AG09319 (cell line): ENCODE measurements at places on chromosomes 6 and 20.

GRCh38 chr6:45699663-45700062, 316.0 kb downstream of the CLIC5 start:
- no peak for DNase-seq

GRCh38 chr6:16292942-16293341, 54.6 kb downstream of the GMPR start:
- DNase-seq: no peak

GRCh38 chr6:12386816-12387215, 96.7 kb downstream of the EDN1 start:
- no peak for DNase-seq

DNA sequence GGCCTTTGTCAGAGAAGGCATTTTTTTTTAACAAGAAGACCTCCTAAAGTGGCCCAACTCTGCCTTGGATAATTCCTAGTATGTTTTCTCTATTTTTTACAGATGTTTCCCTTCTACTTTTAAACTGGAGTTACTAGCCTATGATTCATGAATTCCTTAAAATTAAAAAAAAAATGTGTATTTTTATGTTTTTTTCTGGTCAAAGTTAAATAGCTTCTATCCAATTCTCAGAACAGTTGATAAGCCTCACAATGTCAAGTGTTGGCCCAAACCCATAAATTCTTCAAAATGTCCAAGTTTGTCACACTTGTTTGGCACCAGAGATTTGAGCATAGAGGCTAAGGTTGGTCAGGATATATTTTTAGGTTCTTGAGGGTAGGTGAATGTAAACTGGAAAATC, 64.0 kb downstream of the JAG1 start:
- no peak for DNase-seq

DNA sequence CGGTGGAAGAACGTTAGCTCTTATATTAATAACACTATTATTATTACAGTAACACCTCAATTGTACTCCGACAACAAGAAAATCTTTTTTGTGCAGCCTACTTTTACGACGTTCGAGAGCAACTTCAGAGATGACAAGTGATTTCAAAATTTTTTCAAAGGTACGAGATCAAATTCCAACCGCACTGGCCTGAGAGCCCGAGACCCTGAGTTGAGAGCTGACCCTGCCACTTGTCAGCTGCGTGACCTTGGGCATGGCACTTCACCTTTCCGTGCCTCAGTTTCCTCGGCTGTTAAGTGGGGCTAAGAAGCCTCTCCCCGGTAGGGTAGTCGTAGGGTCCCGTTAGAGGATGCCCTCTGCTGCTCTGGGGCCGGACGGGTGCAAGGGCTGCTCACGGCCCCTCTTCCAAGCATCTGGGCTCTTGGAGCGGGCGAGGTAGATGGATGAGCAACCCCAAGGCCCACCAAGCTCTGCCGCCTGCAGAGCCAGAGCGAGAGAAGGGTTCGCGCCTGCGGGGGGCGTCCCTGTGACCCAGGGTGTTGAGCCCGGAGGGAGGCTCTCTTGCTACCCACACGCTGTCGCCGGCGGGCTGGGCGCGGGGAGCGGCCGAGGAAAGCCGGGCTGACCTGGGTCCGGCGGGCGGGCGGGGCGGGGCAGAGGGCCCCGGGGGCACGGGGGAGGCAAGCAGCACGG, 510 bp downstream of the NDRG3 start:
- DNase-seq: no peak

- DNase-seq: no peak
Observed at GRCh38 chr20:22070610-22071058, 365.2 kb downstream of the PAX1 start.

DNA sequence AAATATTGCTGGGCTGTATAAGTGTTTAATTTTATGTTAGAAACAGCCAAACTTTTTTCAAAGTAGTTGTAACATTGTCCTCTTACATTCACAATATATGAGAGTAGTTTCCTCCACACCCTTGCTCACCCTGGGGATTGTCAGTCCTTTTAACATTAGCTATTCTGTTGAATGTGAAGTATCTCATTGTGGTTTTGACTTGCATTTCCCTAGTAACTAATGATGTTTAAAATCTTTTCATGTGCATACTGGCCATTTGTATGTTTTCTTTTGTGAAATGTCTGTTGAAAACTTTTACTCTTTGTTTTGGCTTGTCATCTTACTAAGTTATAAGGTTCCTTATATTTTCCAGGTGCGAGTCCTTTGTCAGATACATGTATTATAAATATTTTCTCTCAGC, 32.9 kb downstream of the TRIM38 start:
- DNase-seq: no peak

DNA sequence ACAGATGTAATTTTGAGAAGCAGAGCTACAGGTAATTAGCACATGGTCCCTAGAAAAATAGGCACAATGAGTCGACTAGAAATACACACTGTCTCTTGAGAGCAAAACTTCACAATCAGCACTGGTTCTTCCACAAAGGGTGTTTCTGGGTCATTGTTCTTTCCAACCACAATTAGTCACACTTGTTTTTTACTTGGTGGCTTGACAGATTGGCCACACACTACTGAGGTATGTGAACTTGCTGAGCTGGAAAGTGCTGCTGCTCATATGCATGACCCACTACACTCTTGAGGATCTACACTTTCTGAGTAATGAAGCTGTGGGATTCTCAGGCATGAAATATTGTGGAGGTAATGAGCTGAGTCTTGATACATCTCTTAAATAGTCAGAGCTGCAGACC, 347.7 kb downstream of the BCKDHB start:
- DNase-seq: peak; percentile 68

GRCh38 chr6:120129228-120129627, 779.7 kb upstream of the MAN1A1 start:
- DNase-seq: no peak

GRCh38 chr20:45926731-45927070, 7.8 kb upstream of the PCIF1 start:
- no peak for DNase-seq

DNA sequence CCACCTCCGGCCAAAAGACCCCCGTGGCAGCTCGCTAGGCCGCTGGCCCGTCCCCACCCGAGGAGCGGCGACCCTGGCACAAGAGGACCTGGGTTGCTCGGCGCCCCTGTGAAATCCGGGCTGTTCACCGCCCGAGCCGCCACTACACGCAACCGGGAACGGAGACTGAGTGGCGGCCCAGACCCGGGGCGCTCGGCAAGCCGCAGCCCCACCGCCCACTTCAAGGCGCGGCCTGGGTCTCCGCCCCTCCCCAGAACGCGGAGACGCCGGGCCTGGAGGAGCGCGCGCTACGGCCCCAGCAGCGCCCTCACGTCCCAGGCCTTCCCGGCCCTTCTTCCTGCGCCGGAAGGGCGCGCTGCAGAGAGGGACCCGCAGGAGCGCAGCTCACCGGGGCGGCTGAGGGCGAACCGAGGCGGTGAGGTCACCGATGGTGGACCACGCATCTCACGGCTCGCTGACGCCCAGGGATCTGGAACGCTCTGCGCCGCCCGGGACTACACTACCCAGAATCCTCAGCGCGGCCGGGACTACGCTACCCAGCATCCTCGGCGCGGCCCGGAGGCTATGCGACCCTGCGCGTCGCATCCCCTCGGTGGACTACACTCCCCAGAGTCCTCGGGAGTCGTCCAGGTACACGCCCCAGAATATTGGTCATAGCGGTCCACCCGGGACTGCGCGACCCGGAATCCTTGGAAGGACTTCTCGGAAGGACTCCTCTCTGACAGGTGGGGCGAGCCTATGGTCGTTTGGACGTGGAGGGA, at the start of gene ZNF337:
ZNF337 (minus strand) TSS at position 483 of the 761 bp plus-strand sequence. CDS start 10,436 bp downstream, outside the sequence.
- peak; percentile 74 for DNase-seq

DNA sequence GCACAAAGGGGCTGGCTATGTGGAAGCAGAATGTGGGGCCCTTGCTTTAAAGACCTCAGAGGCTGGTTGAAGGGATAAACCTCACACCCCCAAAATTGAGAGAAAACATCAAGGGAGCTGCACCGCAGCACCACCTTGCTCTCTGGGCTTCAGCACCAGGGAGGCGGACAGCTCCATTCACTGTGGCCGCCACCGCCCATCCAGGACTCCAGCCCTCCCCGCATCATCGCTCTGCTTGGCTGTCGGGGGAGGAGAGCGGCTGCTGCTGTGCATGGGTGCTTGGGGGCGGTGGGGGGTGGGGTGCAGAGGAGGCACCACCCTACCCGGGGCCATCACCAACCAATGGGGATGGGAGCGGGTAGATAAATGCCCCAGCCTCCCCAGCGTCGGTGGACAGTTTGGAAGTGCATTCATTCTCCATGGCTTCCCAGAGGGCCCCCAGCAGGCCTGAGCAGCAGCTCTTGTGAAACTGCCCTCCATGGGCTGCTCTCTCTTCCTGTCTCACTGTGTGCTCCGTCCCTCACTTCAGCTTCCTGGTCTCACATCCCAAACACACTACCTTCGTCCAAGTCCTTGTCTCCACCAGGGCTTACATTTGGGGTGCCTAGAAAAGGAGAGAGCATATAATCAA, 75.7 kb upstream of the BHLHE23 start:
- DNase-seq: no peak

GRCh38 chr6:49633541-49633940, 3.1 kb downstream of the RHAG start:
- no peak for DNase-seq

GRCh38 chr6:113292646-113293422, 564.3 kb upstream of the MARCKS start:
- no peak for DNase-seq

- DNase-seq: no peak
Observed at GRCh38 chr20:38751360-38751976, 3.2 kb downstream of the ACTR5 start.

GRCh38 chr6:147615659-147616456, 107.4 kb downstream of the SAMD5 start:
- no peak for DNase-seq

DNA sequence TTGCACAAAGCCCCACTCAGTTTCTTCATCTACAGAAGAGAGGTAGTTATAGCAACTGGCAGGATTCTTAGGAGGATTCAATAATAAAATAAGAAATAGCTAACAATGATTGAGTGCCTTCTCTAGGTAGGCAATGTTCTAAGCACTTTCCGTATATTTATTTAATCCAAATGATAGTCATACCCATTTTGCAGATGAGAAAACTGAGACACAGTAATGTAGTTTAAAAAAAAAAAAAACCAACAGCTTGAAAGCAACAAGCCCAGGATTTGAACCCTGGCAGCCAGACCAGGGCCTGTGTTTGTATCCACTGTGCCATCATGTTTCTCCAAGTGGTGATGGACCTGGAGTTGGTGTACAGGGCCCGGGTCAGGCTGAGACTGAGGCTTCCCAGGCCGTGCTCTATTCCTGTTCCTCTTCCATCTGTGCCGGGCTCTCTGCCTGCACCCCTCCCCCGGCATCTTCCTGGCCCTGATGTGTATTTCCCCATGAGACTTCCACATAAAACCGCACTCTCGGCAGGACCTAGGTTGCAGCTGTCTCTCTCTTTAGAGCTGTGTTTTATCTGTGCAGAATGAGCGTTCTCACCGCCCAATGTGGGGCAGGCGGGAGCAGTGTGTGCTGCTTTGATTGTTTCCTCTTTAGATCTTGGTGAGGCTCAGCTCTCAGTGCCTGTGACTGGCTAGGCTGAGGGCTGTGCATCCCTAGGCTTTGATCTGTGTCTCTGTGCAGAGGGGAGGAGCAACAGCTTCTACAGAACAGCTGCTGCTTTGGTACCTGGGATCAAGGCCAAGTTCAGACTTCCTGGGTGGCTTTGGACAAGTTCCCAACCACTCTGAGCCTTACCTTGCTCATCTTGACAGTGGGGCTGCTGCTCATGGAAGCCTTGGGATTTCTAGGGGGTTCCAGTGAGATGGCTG, 49.5 kb downstream of the TOX2 start:
- no peak for DNase-seq

DNA sequence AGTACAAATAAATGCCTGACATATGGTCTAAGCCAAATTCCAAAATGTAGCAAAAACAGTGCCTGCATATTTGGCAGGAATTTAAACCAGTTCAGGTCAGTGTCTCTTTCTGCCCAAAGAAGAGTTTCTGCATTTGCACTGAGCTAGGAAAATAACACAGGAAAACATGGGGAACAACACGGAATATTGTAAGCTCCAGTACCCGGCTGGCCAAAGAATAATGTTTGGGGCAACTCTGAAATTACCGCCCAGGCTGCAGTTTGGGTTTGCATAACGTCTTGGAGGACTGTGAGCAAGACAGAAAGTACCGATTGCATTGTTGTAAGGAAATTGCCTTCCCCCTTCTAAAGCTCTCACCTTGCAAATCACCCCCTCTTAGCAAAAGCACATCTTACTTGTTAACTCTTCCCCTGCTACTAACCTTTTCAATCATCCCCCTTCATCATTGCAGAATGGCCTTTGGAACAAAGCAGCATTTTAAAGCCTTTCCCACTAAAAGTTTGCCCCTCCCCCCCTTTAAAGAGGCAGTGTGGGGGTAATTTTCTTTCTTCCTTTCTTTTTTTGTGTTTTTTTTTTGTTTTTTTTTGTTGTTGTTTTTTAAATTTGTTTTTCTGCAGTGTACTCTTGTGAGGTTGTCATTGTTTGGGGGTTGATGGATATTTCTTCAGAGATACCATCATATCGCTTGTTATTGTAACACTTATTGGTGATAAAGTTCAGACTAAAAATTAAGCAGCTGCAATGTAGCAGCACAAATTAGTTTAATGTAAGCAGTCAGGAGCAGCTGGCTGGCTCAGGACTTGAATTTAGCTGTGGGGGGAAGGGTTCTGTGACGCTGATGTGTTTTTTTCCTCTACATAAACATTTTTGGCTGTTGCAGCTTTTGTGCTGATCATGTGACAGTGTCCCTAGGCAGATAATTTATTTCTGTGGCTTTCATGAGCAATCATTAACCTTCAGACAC, 100.0 kb upstream of the CITED2 start:
- no peak for DNase-seq

DNA sequence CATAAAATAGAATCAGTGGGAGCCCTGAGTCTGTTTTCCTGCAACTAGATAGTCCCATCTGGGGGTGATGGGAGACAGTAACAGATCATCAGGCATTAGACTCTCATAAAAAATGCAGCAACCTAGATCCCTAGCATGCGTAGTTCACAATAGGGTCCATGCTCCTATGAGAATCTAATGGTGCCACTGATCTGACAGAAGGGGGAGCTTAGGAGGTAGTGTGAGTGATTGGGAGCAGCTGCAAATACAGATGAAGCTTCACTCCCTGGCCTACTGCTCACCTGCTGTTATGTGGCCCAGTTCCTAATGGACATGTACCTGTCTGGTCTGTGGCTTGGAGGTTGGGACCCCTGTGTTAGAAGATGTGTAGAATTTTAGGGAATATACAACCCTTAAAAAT, 904.5 kb upstream of the EPHA7 start:
- DNase-seq: no peak

- DNase-seq: no peak
Observed at GRCh38 chr6:118748311-118749062, 97.1 kb upstream of the CEP85L start.

DNA sequence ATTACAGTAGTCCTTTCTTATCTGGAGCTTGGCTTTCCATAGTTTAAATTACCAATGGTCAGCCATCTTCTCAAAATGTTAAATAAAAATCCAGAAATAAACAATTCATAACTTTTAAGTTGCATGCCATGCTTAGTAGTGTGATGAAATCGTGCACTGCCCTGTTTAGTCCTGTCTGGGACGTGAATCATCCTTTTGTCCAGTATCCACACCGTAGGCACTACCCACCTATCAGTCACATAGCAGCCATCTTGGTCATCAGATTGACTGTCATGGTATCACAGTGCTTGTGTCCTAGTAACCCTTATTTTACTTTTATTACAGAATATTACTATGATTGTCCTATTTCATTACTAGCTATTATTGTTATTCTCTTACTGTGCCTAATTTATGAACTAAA, 924.1 kb downstream of the EYS start:
- DNase-seq: no peak
